ENCODE measurements at places on chromosomes 5 and 9. TPM values are rescaled to one million over a fixed set of nuclear protein-coding genes. Genes with fewer than 3 reads are reported as not detected.

DNA sequence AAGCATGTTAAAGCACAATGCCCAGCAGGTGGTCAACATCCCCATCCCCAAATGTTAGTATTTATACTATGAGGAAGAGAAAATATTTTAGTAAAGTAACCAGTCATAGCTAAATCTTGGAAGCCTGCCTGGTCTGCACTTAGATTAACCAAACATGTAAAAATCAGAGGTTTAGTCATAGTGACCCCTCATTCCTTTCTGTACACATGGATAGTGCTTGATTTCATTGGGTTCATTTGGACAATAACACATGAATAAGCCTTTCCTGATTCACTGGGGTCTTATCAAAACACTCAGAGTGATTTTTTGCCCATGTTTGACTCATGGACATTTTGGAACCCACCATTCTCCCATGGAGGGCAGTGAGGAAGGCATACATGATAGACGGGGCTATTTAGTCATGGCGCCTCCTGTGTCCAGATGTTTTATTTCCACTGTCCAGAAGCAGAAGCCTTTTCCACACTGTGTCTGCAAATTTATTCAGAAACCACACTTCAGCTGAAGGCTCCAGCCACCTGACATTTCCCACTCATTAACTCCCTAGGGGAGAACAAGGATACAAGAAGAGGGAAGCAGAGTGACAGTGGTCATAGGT lies 32.5 kb downstream of the OR1J1 start:
- DNase-seq: no peak

DNA sequence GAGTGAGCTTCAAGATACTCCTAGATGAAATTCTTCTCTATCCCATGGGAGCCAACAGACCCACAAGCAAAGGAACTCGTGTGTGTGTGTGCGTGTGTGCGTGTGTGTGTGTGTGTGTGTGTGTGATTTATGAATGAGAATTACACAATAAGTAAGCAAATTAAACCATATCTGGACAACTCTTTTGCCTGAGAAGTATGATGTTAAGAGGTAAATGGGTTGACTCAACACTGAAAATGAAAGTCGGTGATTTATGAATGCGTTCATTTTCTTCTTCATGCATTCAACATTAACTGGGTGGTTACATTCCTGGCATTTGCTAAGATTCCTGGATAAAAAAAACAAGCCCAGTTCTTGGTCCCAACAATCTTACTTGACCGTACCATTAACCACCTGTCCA lies 171.3 kb upstream of the ZNF462 start:
- DNase-seq: no peak

DNA sequence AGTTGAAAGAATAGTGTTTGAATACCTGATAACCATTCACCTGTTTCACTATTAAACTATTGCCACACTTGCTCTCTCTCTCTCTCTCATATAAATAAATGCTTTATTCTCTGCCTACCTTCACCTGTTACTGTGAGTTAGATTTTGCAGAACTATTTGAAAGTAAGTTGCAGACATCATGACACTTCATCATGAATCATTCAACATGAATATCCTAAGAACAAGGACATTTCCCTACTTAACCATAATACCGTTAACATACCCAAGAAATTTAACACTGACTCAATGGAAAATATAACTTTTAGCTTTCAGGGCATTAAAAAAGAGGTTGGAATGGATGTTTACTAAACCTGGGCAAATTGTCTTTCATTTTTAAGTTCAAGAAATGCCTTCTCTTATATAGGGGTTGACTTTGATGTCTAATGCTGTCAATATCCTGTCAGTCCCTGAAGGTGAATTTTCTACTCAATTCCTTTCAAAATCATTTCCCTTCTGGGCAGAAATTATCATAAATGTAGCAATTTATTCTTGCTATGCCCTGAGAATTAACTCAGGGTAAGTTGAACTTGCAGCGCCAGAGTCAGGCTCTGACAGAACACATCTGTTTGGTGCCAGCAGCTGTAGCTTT lies 582.6 kb upstream of the TLE4 start:
- DNase-seq: no peak

Gene PAPPA
- total RNA-seq: 0.36 TPM

DNA sequence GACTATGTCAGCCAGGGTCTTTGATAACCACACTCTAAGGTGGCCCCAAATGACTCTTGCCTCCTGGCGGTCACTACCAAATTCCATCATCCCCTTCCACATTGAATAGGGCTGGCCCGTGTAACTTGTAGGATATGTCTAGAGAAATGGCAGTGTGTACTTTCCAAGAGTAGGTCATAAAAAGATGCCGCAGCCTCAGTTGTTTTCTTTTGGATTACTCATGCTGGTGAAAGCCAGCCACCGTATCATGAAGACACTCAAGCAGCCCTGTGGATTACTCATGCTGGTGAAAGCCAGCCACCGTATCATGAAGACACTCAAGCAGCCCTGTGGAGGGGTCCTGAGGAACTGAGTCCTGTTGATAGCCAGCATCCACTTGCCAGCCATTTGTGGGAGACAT lies 172.0 kb upstream of the TBC1D2 start:
- no peak for DNase-seq

Gene LCNL1
- 0.82 TPM for total RNA-seq

DNA sequence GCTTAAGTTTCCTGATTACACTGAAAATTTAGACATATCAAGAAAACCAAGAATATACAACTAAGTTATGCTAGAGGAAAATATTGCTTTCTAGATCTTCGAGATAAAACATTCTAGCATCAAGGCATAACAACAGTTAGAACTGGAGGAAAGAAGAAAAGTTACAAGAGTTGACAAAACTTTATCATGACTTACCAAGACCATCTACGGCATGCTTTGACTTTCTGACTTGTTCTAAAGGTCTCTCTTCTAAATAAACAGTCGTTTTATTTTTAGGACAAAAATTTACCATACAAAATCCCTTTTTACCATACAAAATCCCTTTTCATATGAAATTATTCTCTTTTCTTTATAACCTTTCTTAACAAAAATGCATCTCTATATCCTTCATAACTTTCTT lies 1110.1 kb upstream of the CDH10 start:
- DNase-seq: no peak

GRCh38 chr9:129211686-129212085 lies 33.6 kb upstream of the IER5L start:
- no peak for DNase-seq

Gene TAL2
- 2.4 TPM for total RNA-seq

DNA sequence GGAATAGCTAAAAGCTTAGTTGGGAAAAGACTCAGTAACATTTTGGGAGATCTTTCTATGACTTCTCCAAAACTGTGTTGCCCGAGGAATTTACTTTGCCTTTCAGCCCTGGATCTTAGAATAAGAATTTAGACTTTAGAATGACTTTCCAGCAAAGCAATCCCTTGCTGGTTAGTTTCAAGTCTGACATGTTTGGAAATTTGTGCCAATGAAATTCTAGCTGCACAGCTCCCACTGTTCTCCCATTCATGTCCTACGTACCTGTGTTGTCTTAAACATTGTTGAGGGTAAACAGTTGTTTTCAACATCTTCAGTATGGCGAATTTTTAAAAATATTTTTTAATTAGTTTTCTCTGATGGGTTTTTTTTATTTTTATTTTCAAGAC lies 111.4 kb downstream of the CCDC192 start:
- no peak for DNase-seq

Gene AFAP1L1
- total RNA-seq: 6.1 TPM

Gene CCDC180
- total RNA-seq: 14.2 TPM

Gene GAPT
- not detected for total RNA-seq

DNA sequence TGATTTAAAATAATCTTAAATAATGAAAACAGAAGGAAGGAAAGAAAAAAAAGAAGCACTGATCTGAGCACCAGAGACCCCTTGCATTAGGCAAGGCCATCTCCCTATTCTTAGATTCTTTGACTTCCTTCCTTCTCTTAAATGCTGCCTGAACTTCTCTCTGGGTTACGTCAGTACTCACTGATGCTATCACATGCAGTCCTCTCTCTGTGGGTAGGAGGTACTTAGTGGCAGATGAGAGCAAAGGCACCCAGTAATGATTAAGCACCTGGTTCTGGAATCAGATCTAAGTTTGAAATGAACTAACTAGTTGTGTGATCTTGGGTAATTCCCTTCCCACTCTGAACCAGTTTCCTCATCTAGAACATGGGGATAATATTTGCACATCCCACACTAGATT lies 110.3 kb upstream of the TBC1D2 start:
- no peak for DNase-seq

DNA sequence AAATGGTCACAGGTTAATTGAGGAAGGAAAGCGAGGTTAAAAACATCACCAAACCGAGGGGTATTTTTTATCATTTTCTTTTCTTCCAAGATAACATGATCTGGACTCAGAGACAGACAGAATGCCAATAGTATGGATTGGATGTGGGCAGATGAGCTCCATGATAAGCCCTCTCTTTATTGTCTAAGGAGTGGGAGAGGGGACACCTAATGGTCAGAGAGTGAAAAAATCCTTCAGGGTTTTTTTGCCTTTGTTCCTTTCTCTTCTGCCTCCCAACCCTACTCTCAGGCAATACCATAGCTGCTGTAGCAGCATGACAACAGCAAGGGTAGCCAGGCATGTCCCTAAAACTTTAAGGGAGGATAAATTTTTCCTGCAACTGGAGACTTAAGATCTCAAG lies 94.7 kb downstream of the DIRAS2 start:
- no peak for DNase-seq

- DNase-seq: no peak
These were observed 236.0 kb upstream of the CDH18 start for GRCh38 chr5:20224046-20224445.

Gene PLPP7
- 6.6 TPM for total RNA-seq

- no peak for DNase-seq
These were observed 53.8 kb downstream of the COX7C start for GRCh38 chr5:86671536-86671935.

DNA sequence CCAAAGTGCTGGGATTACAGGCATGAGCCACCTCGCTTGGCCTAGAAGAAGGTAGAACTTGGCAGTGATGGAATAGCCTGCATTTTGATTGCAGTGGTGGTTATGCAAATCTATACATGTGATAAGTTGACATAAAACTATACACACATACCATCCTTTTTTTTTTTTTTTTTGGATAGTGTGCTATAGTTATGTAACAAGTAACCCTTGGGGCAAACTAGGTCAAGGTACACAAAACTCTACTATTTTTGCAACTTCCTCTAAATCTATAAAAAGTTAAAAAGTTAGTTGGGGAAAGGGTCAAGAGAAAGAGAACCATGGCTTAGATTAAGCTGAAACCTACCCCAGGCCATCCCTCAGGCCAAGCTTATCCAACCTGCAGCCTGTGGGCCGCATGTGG lies 11.1 kb downstream of the TRIM14 start:
- DNase-seq: no peak

- peak; percentile 21 for DNase-seq
These were observed 624 bp downstream of the FBXW11 start for GRCh38 chr5:172005708-172006320.

DNA sequence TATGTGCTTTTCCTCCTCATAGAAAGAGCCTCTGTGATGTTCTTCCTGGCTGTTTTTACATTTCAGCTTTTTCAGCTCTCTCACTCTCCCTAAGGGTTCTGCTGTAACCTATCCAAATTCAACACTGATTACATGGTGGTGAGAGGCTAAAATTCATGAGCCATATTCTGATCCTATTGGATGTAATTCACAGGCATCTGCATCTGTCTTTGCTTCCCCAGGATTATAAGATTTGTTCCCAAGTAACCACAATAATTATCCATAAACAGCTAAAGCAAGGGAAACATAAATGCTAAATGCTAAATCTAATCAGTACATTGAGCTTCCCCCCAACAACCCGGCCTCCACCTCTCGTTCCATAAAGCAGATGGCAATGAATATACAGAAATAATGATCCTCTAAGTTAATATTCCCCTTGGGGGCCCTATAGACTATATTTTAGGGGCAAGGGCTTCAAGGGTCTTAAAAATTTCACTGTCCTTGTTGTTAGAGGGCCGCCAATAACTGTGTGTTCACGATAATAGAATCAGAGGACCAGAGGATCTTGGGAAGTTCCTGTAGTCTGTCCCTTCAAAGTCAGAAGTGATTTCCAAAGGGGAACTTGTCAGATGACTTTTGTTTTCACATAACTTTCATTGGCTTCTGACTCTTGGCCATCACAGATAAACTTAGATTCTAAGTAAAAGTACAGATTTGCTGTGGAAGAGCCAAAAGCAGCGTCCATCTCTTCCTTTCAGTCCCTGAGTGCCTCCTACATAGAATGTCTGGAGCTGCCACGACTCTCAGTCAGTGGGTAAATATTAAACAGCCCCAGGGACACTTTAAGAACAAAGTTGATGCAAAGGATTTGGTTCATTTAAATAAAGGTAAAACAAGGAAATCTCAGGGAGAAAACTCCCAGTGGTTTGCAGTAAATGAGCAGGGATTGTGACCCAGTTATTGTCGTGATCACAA lies 125.6 kb downstream of the ALDH1A1 start:
- no peak for DNase-seq

- no peak for DNase-seq
These were observed 53.6 kb downstream of the GADD45G start for GRCh38 chr9:89658401-89658800.

Gene TRMO
- 17.0 TPM for total RNA-seq

Gene RIMOC1
- total RNA-seq: 27.6 TPM

DNA sequence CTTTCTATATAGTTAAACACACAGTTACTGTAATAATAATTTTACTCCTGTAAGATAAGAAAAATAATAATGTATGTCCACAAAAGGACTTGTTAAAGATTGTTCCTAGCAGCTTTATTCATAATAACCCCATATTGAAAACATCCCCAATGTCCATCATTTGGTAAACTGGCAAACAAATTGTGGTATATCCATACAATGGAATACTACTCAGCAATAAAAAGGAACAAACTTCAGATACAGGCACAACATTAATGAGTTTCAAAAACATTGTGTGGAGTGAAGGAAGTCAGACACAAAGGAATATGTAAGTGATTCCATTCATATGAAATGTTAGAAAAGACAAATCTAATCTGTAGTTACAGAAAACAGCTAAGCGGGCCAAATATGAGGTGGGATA lies 1.9 kb upstream of the MEGF10 start:
- DNase-seq: no peak

DNA sequence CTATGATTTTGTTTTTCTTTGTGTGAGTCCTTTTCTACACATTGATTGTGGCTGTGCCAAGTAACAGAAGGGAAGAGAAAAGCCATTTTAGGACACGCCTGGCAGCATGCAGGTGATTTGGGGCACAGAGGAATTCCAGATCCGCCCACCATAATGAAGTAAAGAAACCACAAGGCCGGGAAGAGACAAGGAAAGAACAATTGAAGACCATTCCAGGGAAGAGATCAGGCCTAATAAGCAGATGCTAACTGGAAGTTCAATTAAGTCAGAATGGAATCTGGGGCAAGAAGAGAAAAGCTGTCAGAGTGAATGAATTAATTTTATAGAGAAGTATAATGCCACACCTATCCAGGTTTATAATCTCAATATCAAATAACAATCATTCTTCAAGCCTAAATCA lies 110.2 kb upstream of the ISL1 start:
- peak; percentile 4 for DNase-seq

GRCh38 chr5:36658038-36658756 lies 51.8 kb downstream of the SLC1A3 start:
- DNase-seq: no peak

- DNase-seq: no peak
These were observed 1.6 kb downstream of the WWC1 start for GRCh38 chr5:168292786-168293696.

- peak; percentile 68 for DNase-seq
These were observed 83.9 kb downstream of the SLC1A3 start for GRCh38 chr5:36690041-36690961.

- DNase-seq: peak; percentile 19
These were observed 683 bp downstream of the CLPTM1L start for GRCh38 chr5:1343931-1344901.

Measured in cerebellum (tissue), 4 donors.